ENCODE measurements at places on chromosomes 16 and 17.
A peak's percentile ranks its signal among the peaks of the same experiment; 100 is the strongest.

- DNase-seq: no peak
These were observed 3.0 kb upstream of the CCL2 start for GRCh38 chr17:34252095-34252443.

GRCh38 chr17:29102741-29103181 is 59.8 kb downstream of the PIPOX start:
- DNase-seq: no peak

- no peak for DNase-seq
These were observed 22.0 kb upstream of the FLCN start for GRCh38 chr17:17258998-17259397.

DNA sequence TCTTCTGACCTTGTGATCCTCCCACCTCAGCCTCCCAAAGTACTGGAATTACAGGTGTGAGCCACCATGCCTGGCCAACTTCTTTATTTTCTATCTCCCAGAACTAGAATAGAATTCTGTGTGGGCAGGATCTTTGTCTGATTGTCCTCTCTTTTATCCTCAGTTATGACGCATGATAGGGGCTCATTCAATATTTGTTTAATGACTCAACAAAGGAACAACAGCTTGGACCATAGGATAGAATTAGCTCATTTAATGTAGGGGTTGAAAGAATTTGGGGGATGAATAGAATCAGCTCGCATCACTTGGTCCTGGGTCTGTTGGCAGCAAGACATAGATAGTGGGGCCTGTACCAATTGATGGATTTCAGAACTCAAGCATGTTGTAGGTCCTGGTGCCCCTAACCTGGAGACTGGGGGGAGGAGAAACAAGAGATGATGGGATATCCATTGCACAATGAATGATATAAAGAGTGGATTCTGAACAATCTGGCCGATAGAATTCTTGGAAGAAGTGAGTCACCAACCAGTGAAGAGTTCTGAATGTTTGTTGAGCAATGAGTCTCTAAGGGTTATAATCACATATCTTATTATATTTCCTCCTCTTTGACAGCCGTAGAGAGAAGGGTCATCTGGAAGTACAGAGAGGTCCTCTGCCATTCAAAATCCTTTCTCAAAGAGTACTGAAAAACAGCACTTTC is 250.2 kb downstream of the HS3ST4 start:
- no peak for DNase-seq

GRCh38 chr17:44002141-44002848 is 2.1 kb upstream of the NAGS start:
- DNase-seq: no peak

DNA sequence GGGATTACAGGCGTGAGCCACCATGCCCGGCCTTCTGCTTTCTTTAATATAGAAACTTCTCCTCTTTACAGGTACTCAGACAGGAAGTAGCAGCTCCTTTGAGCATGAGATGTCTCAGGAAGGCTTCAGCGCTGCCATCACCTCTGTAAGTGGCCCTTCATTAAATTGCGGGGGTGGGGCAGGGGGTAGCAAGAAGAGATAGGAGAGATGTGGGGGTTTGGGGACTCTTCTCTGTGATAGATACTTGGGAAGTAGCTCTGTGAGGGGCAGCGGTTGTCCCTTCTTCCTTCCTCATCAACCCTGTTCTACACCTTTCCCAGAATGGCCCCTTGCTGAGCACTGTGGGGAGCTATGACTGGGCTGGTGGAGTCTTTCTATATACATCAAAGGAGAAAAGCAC is 16.8 kb downstream of the ITGAM start:
- no peak for DNase-seq

DNA sequence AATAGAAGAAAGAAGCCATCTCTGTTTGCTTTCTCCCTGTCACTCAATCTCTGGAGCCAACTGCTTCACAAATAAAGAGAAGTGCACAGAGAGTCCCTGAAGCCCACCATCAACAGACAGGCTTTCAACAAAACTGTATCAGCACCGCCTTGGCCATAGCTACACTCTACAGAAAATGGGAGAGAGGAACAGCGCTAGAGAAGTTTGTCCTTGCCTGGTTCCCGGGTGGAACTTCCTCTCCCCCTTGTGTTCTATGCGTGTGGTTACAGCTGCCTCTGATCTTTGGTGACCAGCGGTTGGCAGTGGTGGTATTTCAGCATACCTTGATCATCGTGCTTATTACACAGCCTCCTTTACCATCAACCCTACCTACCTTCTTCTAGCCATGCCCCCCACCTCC is 91.4 kb upstream of the CCL2 start:
- DNase-seq: no peak

GRCh38 chr17:16301963-16302855 is 51.1 kb downstream of the CENPV start:
- DNase-seq: no peak

- DNase-seq: no peak
These were observed 494.9 kb upstream of the RBFOX1 start for GRCh38 chr16:6837722-6838121.

DNA sequence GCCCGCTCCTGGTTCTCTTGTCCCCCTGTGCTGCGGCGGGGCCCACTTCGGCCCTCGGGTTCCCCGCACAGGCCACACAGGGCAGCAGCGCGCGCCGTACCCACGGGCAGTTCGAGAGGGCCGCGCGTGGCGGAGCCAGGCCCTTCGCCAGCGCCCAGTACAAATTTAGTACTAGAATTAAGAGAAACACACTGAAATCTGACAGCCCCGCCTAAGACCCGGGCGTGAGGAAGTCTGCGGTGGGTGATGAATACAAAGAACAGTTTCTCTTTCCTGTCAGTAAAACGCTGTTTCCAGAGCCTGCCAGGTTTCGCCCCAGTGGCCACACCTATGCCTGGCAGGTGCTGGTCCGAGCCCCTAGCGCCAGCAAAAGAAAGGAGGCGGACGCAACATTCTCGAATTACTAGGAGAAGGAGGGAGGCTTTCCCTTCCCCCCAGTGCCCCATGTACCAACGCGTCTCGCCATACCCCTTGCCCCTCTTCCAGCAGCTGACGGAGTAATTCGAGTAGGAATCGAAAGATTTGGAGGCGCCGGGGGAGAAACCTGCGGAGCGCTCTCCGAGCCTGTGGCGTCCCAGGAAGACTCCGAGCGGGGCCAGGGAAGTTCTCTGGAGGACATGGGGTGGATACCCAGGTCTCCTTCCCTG is 591 bp upstream of the SLFN5 start:
- peak; percentile 89 for DNase-seq

GRCh38 chr17:39666231-39666600 is 1.1 kb downstream of the TCAP start:
- no peak for DNase-seq

DNA sequence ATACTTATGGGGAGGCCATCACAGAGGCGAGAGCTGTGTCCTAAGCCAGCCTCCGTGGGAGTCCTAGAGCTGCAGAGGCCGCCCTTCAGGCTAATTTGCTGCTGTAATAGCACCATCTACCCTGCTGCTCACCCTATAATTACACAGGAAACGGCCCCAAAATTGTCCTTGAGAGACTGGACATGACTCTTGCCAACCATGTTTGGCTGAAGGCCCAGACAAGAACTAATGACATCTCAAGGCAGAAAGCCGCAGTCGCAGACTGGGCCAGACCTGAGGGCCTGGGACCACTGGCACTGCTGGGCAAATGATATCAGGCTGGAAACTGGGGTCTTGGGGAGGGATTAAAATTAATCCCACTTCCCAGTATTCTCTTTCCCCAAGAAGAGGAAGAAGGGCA is 24.1 kb downstream of the PSMD7 start:
- no peak for DNase-seq
